Peyer's patch (tissue), 4 donors: ENCODE measurements at places on chromosomes 1 and 21. TPM values are rescaled to one million over a fixed set of nuclear protein-coding genes. Genes with fewer than 3 reads are reported as not detected.

DNA sequence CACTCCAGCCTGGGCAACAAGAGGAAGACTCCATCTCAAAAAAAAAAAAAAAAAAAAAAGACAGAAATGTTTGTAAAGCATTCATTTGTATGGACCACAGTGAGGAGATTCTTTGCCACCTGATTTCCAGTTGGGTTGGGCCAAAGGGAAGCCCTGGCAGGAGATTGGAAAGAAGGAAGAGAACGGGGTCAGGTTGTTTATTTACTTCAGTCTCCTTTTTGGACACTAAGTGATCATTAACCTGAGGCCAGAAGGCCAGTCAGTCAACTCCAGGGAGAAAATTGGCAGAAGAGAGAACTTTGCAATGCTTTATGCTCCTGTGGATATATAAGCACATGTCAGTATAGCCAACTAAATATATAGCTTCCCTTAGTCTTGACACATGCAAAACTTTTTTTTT is 85.9 kb downstream of the NTMT2 start:
- no peaks in the 10 kb centered on the region for H3K4me1 ChIP-seq
- H3K36me3 ChIP-seq: no peaks in the 10 kb centered on the region
- no peaks in the 10 kb centered on the region for H3K27me3 ChIP-seq
- H3K27ac ChIP-seq: no peak overlapping the region

DNA sequence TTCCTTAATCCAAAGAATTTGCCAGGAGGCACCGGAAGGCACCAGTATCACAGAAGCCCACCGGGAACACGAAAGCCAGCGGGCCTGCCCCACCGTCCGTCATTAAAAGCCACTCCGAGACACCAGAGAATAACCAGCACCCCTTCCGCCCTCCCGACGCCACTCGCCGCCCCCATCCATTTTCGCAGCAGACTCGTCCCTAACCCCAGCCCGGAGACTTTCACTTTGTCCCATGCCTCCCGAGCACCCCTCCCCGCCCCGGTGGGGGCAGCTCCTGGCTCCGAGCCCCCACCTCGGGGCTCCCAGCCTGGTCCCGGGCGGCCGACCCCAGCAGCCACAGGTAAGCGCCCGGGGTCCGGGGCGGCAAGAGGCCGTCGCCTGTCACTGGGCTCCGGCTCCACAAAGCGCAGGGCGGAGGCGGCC is 105.4 kb downstream of the SLC45A1 start:
- H3K36me3 ChIP-seq: no peaks in the 10 kb centered on the region
- peak overlapping the region; percentile 78 for H3K4me3 ChIP-seq
- no peaks in the 10 kb centered on the region for H3K27me3 ChIP-seq
- DNase-seq: peak; percentile 40

GRCh38 chr1:236718328-236718727 is 32.0 kb downstream of the ACTN2 start:
- H3K4me1 ChIP-seq: no peaks in the 10 kb centered on the region
- H3K36me3 ChIP-seq: no peaks in the 10 kb centered on the region
- H3K27me3 ChIP-seq: no peaks in the 10 kb centered on the region
- no peak overlapping the region for H3K27ac ChIP-seq

DNA sequence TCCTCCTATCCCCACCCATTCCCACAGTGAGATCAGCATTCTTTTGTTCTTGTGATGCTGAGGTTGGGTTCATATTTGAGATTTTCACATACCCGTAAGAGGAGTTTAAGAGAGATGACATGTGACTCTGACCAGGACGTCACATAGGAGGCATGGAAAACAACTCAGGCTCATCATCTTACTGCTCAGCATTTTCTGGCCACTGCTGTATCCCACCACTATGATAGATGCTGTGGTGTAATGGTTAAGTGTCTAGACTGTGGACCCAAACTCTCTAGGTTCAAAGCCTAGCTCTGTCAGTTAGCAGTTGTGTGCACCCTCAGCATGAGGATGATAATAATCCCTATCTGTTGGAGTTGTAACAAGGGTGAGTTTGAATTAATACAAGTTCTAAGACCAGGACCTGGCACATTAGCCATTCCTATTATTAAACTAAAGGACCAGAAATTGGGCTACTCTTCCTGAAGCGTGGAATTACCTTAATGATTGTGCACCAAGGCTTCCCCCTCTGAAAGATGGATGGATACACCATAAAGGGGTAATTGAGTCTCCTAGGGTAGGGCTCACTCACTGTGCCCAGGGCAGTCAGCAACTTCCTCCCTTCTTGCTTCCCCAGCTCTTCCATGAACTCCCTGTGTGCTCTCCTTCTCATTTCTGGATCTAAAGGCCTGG is 40.9 kb downstream of the LGR6 start:
- no peaks in the 10 kb centered on the region for H3K4me1 ChIP-seq
- H3K27me3 ChIP-seq: no peaks in the 10 kb centered on the region
- DNase-seq: no peak
- no peaks in the 10 kb centered on the region for H3K36me3 ChIP-seq
- H3K4me3 ChIP-seq: no peak overlapping the region

The CEPT1 gene
- 45.7 TPM for total RNA-seq

The TP73 gene
- total RNA-seq: not detected

The GPR3 gene
- total RNA-seq: not detected

The CAMK2N1 gene
- 67.2 TPM for total RNA-seq
